ENCODE measurements at places on chromosomes 4 and X.

DNA sequence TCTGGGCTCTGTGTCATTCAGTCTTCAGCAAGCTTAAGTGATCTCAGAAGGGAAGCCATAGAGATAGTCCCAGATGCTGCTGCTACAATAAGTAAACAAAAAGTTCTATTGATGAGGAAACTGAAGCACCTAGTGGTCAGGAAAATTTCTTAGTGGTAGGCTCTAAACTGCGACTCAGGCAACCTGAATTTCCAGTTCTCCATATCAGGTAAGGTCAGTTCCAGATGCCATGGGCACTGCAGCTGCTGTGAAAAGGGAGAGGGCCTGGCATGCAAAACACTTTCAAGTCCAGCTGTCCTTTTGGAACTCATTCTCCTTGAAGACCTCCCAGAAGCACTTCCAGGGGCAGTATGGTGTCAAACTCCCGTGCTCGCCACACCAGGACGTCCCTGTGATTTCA lies 46.2 kb downstream of the REELD1 start:
- no peak for DNase-seq

DNA sequence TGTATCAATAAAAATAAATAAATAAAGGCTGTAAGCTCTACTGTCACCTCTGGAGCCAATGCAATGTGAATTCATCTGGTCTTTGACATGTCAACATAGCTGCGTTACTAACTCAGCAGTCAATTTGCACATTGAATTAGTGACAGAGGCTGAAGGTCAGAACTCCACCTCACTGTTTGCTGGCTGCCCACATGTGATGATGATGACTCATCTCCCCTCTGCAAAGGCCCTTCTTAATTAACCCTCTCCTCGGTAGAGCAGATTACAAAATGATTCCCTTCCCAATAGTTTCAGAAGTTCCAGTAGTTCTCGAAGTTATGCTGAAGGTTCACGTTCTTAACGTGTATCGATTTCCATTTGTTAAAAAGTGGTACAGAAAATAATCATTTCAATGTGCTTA lies 1626.0 kb upstream of the TENM3 start:
- no peak for DNase-seq

GRCh38 chr4:160038615-160039014 lies 935.7 kb downstream of the RAPGEF2 start:
- no peak for DNase-seq

DNA sequence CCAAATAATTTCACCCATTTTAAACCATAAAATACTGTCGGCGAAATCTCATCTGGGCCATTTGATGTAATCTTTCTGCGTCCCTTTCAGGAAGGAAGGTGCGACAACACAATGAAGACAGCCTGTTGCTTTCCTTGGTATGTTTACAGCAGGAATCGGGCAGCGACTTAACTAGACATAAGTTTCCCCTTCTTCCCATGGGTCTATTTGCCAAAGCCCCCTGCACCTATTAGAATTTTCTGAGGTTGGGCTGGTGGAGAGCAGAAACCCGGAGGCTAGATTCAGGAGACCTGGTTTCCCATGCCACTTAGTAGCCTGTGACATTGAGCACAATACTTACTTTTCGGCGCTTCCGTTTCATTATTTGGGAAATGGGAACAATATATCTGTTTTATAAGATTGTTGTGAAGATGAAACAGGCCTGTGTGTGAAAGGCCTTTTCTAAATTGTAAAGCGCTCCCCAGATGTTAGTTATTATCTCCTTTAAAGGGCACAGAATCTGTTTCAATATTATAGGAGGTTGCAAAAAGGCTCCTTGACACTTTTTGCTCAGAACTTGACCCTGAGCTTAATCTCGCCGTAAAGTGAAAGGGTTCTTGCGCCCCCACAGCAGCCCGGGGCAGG lies 552 bp upstream of the AFF1 start:
- DNase-seq: no peak

DNA sequence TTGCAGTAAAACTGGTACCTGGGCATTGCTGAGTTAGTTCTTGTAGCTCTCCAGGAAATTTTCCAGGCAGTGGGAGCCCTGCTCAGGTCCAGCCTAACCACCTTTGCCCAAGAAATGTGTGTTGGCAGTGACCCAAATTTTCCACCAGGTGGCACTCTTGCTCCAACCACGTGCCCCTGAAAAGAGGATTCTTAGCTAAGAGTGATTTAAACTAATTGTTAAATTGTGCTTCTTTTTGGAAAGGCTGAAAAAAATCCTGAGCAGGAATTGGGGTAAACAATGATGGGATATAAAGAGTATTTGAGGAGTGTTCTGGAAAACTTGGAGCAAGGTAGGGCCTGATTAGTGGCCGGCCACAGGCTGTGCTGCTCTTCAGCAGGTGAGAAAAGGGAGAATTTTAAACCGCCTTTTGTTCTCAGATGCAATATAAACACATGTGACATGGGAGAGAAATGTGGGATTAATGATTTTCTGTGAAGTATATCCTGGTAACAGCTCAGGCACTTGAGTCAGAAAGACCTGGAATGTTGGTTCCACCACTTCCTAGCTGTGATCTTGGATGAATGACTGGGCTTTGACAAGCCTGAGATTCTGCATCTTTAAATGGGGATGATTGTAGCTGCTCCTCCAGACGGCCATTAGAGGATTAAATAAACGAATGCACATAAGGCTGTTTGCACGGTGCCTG lies 219.6 kb downstream of the PTTG2 start:
- peak; percentile 70 for DNase-seq
